ENCODE measurements at places on chromosomes 12 and 14. TPM values are rescaled to one million over a fixed set of nuclear protein-coding genes. Genes with fewer than 3 reads are reported as not detected.

DNA sequence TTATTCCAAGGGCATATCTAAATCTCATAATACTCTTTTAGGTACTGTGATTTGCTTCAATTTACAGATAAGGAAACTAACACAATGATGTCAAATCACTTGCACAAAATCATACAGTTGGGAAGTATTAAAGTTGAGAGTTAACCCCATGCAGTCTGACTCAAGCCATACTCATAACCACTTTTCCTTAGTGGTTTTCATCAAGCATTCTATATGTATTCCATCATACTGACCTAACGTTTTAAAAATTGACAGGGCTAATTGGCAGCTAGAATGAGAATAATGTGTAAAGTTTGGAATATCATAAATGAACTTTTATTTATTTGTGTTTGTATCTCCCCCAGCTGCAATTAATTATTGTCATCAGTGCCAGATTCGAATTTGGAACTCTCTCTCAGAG is 20.9 kb downstream of the PUS7L start:
- DNase-seq, result no peak

GRCh38 chr14:61215222-61216020 is 65.7 kb downstream of the TMEM30B start:
- DNase-seq, result no peak

IL26 gene
- total RNA-seq, result not detected

ANO2 gene
- not detected for total RNA-seq

Measured in glutamatergic neuron (in vitro differentiated cells).